ENCODE measurements at places on chromosomes 4 and X.

DNA sequence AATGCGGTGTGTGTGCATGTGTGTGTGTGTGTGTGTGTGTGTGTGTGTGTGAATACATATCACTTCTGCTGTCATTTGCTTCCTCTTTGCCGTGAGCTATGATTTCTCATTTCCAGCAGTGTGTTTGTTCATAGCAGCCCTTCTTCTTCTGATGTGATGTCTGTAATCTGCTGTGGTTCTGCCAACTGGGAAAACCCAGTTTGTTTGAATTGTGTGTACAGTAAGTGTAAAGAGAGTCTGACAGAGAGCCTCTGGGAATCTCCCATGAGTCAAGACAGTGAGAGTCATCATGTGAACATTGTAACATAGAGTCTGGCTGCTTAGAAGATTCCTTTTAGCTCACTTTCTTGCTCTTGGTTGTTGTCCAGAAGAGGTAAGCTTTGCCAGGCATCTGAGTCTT lies 8.4 kb upstream of the NWD2 start:
- no peak for DNase-seq

- no peak for DNase-seq
Observed at GRCh38 chr4:143348233-143349077, 11.8 kb downstream of the GAB1 start.

GRCh38 chr4:102430461-102430910 lies 70.7 kb upstream of the NFKB1 start:
- peak; percentile 18 for DNase-seq

GRCh38 chr4:106048250-106048971 lies 153.1 kb downstream of the NPNT start:
- no peak for DNase-seq

DNA sequence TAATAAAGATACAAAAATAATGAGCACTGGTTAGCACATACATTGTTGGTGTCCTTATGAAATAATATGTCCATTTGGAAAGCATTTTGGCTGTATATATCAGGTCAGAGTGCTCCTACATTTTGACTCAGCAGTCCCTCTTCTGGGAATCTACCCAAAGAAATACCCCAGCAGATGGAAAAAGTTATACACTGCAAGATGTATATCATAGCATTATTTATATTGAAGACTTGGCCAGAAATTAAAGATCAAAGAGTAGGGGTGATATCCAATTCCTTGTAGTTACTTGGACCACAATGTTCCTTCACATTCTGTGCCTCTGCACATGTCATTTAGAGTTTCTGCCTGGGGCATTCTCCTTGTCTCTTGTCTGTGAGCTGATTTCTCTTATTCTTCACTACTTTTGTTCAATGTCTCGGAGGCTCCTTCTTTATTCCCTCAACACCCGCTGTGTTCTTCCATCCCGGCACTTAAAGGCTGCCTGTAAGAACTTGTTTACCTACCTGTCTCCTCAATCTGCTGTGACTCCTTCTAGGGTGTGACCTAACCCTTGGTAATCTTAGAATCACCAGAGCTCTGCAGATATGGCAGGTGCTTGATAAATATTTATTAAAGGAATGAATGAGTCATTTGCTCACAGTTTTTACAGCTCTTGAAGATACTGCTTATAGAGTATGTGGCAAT lies 3.1 kb upstream of the TSPAN5 start:
- DNase-seq = no peak

- no peak for DNase-seq
Observed at GRCh38 chrX:137930533-137930932, 364.6 kb downstream of the ZIC3 start.

DNA sequence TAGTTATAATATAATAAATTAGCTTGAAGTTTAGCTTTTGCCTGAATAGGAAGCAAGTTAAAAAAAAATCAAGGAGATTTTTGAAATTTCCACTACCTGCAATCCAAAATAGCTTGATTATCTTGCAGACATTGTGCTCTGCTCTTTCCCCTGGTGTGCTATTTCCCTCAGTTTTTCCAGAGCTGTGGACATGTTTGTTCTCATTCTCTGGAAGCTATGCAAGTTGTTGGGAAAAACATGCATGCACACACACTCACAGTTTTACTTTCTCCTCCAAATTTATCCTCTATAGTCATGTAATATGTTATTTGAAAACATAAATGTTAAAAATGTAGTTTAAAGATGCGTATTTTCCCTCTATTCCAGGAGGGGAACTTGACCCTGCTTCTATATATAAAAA lies 225.8 kb upstream of the ARSJ start:
- no peak for DNase-seq

GRCh38 chr4:98423009-98423408 lies 161.8 kb downstream of the RAP1GDS1 start:
- DNase-seq = no peak

GRCh38 chr4:53645108-53645507 lies 53.8 kb upstream of the LNX1 start:
- DNase-seq = no peak

DNA sequence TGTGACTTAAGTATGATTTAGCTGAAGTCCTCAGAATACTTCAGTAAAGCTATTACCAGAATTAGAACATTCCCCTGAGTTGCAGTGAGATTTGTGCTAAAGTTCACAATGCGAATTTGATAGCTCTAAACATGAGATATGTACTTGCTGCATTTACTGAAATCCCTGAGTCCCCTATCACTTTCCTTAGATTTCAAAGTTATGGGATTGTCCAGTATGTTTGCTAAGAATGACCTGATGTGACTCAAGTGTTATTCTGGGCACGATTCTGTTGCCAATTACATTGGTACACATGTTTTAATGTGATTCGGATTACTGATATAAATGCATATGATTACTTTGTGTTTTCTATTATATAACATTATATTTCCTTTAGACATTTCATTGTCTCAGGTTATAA lies 91.3 kb upstream of the AMOT start:
- no peak for DNase-seq

DNA sequence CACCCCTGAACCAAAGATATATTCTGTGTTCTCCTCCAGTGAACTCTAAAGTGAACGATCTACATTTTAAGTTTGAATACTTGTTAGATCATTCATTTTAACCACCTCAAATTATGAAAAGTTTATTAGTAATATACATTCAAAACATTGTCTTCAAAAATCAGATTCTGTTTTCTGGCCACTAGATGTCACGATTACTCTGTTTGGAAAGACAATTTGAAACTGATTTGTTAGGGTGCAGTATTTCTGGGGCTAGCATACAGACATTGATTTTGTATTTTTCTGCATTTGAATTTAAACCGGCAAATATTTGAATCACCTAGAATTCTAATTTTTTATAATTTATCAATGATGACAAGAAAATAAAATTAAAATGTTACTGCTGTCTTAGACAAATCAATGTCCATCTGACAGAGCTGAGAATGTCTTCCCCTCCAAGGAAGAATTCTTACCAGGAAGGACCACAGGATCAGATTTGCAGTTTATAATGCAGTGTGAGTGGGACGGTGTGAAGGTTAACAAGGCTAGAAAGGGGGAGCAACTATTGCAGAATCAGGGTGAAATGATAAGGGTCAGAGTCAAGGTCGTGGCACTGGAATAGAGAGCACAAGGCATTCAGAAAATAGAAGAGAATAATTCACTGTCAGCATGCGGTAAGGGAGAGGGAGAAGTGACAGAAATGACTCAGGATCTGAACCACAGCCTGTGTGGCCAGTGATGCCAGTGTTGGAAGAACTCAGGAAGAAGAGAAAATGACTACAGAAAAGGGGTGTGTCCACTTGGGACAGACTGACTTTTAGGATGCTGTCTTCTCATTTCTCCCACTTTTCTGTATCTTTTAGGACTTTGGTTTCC lies 91.6 kb downstream of the ANXA10 start:
- peak; percentile 37 for DNase-seq

GRCh38 chr4:113884655-113885054 lies 94.8 kb downstream of the ARSJ start:
- no peak for DNase-seq

- DNase-seq = no peak
Observed at GRCh38 chr4:81571105-81571504, 99.4 kb upstream of the RASGEF1B start.

GRCh38 chr4:86670756-86671155 lies 76.6 kb downstream of the PTPN13 start:
- no peak for DNase-seq

DNA sequence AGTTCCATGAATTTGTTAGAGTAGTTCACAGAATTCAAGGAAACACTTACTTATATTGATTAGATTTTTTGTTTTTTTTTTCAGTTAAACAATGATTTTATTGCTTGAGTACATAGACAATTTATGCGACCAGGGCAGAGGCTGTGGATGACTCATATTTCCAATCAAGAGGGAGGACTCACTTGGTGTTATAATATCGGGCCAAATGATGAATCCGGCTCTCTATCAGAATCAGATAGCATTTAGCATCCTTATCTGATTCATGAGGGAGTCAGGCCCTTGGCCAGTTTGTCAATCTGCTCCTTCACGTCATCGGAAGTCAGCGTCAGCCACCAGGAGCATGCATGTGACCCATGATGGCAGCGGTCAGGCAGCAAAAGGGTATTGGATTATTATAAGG lies 82.3 kb upstream of the HUWE1 start:
- no peak for DNase-seq

GRCh38 chr4:80091184-80091583 lies 18.2 kb upstream of the ANTXR2 start:
- DNase-seq = no peak

GRCh38 chrX:16250296-16250695 lies 83.0 kb downstream of the MAGEB17 start:
- DNase-seq = no peak

DNA sequence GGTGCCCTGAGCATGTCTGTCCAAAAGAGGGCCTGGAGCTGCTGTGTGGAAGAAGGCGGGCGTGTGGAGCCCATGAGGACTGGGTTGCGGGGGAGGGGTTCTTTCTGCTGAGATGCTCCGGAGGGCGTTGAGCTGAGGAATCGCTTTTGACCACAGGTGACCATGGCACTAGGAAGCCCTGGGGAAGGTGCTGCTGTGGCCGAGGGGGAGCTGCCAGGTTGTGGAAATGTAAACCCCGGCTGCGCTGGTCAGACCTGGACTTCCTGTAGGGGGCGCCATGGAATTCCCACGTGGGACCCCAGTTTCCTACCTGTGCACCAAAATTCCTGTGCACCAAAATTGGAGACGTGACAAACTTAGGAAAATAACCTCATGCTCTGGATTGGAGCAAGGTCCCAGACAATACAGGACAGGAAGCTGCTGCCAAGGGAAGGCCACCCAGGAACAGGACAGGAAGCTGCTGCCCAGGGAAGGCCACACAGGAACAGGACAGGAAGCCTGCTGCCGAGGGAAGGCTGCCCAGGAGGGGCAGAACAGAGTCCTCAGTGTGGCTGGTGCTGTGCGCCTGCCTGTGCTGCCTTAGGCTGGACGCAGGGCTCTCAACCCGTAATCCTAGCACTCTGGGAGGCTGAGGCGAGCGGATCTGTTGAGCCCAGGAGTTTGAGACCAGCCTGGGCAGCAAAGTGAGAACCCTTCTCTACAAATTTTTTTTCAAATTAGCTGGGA lies 28.4 kb upstream of the UVSSA start:
- DNase-seq = no peak

DNA sequence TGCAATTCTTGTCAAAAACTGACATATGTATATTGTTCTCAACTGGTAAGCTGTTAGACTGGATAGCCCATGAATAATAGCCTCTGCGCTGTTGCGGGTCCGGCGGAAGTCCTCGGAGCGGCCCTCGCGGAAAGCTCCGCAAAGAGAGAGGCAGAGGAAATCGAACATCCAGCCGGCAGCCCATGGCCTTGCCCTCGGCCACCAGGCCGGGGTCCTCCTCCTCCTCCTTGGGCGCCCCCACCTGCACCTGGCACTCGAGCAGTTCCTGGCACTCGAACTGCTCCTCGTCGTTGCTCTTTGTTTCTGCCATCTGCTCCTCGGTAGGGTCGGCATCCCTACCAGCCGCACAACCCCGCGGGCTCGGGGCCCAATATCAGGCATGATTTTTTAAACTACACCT lies 1176.3 kb downstream of the PCDH18 start:
- DNase-seq = no peak

GRCh38 chr4:36332023-36332781 lies 50.8 kb downstream of the DTHD1 start:
- no peak for DNase-seq

- DNase-seq = no peak
Observed at GRCh38 chrX:73615022-73615421, 52.0 kb downstream of the CHIC1 start.

GRCh38 chr4:156966836-156967235 lies 4.8 kb downstream of the PDGFC start:
- DNase-seq = no peak

- peak; percentile 63 for DNase-seq
Observed at GRCh38 chr4:17635056-17635455, 20.6 kb downstream of the MED28 start.

GRCh38 chrX:1099146-1099770 lies 113.2 kb downstream of the CRLF2 start:
- DNase-seq = no peak

- peak; percentile 70 for DNase-seq
Observed at GRCh38 chrX:23811108-23811651, 28.2 kb downstream of the SAT1 start.
